Large intestine (tissue), 12 donors: ENCODE measurements at places on chromosomes 7 and 10.

DNA sequence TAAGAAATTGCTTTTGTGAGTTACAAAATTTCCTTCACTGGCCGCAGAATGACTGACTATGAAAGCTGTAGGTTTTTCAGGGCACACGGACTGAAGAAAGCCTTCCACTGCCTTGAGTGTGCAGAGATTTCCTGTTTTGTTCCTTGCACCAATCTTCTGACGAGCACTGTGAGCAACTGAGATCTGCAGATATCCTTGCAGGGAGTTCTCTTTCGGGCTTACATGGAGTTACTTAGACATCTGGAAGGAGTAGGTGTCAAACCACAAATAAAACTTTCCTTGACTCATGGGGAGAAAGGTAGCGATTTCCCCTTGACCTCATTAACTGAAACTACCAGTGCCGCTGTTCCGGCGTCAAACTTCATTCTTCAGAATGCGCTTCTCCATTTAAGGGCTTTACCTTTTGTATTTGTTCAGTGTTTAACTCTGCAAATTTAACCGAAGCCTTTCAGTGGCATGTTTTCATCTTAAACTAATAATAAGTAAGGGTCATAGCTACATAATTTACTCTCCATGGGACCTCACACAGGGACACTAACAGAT is 1175.3 kb downstream of the GATA3 start:
- no peak for DNase-seq

DNA sequence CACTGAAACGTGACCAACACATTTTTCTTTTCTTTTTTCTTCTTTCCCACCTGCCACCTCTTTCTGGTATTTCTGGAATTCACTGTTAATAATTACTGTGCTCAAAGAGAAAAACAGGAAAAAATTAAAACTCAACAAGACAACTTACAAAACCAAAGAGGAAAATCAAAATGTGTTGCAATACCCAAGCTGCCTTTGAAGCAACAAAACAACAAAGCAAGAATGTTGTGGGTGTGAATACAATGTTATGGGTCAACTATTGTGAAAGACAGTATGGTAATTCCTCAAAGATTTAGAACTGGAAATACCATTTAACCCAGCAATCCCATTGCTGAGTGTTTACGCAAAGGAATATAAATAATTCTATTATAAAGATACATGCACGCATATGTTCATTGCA is 415.1 kb downstream of the GFRA1 start:
- no peak for DNase-seq

DNA sequence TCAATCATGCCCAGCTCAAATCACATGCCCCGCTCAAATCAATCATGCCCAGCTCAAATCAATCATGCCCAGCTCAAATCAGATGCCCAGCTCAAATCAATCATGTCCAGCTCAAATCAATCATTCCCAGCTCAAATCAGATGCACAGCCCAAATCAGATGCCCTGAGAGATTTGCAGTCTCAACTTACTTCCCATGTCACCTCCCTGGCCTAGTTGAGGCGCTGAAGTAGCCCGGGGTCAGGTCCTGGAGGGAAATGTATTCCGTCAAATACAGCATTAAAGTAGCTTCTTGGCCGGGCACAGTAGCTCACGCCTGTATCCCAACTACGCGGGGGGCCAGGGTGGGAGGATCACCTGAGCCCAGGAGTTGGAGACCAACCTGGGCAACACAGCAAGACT is 15.7 kb upstream of the PRKAR1B start:
- DNase-seq = no peak

GRCh38 chr10:69333205-69333604 is 54.9 kb downstream of the HK1 start:
- DNase-seq = no peak

GRCh38 chr7:2969398-2970306 is 74.0 kb downstream of the CARD11 start:
- DNase-seq = no peak

- no peak for DNase-seq
Observed at GRCh38 chr10:1278306-1278705, 222.1 kb downstream of the WDR37 start.

- no peak for DNase-seq
Observed at GRCh38 chr7:1890289-1891235, 220.5 kb downstream of the ELFN1 start.

DNA sequence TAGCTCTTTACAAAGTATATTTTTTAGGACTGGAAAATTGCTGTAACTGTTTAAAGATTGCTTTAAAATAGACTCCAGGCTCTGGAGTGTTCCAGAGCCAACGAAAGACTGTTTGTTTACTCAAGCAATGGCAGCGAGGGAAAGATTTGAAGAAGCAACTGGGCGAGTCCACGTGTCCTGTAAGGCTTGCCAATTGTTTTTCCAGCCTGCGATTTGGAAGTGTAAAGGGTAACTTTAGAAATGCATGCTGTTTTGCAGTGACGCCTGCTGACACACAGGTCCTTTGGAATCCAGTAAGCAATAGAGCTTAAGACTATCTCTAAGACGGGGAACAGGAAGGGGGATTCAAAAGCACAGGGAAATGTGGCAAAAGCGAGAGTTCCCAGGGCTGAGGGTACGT is 55.8 kb downstream of the TACC2 start:
- DNase-seq = peak; percentile 35

DNA sequence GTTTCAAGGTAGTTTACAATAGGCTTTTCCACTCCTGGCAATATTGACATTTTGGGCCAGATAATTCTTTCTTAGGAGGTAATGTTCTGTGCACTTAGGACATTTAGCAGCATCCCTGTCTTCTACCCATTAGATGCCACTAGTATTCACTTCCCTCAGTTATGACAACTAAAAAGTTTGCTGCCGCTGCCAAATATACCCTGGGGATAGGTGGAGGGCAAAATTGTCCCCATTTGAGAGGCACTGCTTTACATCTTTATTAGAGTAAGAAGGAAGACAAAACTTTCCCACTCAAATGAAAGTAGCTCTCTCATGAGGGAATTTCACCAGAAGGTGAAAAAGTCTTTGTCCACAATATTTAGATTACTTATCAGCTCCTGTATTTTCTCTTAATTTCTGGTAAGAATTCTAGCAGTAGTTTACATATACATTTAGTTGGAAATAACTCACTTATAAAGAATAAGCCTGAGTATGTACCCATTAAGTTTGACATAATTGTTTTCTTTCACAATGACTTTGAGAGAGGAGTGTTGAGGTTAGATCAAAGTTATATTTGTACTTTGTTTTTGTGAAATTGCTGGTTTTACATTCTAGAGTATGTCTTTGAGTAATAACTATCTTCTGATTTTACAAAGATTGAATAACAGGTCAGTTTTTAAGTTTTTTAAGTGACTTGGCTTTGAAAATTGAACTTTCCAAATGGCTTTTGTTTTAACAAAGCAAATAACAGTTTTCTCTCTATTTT is 46.0 kb downstream of the HELLS start:
- no peak for DNase-seq

DNA sequence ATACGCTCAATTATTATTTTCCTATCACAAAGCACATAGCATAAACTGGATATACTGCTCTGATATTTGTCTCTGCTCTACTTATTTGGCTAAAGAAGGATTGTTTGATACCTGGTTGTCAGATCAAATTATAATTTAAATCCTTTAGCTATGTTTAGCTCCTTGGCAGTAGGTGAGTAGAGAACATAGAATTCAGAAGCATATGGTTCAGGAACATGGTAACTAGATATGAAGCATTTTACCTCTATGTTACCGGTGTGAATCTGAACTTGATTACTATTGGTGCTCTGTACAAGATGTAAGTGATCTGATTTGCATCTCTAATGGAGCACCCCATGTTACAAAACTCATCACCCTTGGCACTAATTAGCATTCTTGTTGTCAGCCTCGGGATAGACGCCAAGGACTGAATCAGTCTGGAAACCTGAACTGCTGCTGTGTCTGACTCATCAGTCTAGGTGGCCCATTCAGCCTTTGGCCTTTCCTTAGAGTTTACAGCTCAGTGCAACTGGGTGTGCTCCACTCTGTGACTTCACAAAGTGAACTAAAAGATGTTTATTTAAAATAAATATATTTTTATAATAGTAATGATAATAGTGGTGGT is 12.3 kb upstream of the MYPN start:
- peak; percentile 69 for DNase-seq

DNA sequence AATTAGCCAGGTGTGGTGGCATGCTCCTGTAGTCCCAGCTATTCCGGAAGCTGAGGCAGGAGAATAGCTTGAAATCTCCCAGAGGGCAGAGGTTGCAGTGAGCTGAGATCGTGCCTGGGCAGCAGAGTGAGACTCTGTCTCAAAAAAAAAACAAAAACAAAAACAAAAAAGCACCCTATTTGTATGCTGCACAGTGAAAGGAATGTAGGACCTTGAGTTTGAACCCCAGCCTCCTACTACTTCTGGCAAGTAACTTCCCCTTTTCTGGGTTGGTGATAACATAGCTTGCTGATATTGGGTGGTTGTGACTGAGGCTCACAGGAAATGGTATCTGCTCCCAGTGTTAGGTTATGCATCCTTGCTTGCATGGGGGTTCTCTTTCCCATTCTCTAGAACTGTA is 205.3 kb downstream of the BUB3 start:
- no peak for DNase-seq

GRCh38 chr7:66099551-66100407 is 14.9 kb upstream of the CRCP start:
- DNase-seq = peak; percentile 90

- no peak for DNase-seq
Observed at GRCh38 chr7:30148426-30148825, 13.6 kb downstream of the MTURN start.

DNA sequence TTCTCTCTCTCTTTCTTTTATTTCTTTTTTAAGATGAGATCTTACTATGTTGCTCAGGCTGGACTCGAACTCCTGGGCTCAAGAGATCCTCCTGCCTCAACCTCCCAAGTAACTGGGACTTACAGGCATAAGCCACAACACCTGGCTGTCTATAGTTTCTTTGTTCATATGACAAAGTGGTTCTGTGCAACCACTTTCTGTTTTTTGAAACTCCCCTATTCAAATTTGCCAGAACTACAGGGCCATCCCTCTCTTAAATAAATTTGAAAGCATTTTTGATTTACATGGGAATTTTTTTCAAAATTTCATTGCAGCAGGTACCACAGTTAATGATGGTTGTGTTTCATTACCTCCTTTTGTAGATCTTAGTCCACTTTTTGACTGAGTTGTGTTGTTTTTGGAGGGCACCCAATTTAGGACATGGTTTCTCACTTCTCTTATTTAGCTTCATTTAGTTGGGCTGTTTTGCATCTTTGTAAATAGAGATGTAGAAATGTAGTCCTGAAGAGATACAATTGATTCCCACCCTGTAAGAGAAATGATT is 119.2 kb downstream of the LRRC4 start:
- DNase-seq = no peak

DNA sequence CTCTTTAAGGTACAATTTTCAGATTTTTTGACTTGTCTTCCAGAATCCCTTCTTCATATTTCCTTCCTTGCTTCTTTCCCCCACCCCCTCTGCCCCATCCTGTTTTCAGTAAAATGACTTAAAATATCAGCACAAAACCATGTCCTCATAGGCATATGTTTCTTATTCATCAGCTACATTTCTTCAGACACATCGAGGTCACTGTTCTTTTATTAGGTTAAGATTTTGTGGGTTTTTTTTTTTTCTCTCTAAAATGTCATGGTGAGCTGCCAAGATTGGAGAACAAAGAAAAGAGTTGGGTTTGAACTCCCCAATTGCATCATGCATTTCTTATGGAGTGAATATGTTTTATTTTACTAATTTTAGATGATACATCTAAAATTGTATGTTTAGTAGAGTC is 35.8 kb downstream of the LAMB4 start:
- DNase-seq = no peak

DNA sequence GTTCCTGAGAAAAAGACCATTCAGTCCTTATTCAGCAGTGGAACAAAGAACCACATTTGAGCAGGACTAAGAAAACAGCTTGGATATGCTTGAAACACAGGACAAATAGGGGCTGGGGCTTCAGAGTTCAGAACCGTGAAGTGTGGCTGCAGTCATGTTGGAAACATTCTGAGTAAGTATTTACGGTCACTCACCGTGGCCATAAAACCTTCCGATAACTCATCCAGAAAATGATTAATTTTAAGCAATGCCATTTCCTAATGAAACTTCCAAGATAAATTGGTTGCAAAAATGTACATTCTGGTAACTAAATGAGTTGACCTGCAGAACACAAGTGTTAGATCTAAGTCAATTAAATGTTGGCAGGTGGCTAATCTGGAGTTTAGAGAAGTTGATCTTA is 279.2 kb downstream of the CXCL12 start:
- DNase-seq = no peak

DNA sequence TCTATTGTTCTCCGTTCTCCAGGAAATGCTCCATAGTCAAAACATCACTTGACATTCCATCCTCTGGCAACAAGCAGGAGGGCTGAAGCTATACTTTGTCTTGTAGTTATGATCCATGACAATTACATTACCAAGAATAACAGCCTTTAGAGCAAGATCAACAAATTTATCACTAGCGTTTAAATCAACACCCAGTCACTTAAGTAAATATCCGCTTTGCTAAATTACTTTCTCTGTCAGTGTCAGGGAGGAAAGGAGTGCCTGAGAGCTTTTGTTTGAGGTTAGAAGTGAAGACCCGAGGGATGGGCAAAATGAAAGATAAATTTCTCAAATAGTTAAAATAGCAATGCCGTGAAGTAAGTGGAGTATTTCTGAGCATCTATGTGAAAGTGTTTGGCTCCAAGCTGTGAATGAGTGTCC is 236.1 kb upstream of the BMPER start:
- DNase-seq = no peak

GRCh38 chr7:20216406-20217036 is 663 bp downstream of the MACC1 start:
- DNase-seq = no peak

DNA sequence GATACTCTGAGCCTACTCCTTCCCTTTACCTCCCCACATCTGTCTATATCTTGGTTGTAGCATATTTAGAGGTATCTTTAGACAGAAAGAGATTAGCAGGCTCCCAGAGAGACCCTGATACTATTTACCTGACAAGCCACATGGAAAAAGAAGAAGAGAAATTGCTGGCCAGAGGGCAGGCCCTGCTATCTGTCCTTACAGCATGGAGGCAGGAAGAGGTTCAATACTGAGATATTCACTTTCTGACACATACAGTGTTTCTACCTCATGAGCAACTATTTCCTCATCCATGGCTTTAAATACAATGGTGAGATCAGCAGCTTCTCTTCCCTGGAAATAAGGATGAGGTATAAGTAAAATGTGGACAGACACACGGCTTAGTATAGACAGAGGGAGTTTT is 33.9 kb upstream of the TSPAN13 start:
- DNase-seq = no peak

GRCh38 chr7:111168182-111168581 is 77.3 kb downstream of the LRRN3 start:
- peak; percentile 31 for DNase-seq
